NCI-H1105 treated with DMSO at 0.1 percent for 48 hours (cell line): ENCODE measurements at places on chromosomes 6 and 20.
A peak's percentile ranks its signal among the peaks of the same experiment; 100 is the strongest.

- no peak for DNase-seq
Measured at GRCh38 chr20:13996265-13996664, 949 bp downstream of the MACROD2 start.

- DNase-seq, result peak; percentile 96
Measured at GRCh38 chr20:18666803-18667415, 79.1 kb downstream of the DTD1 start.

DNA sequence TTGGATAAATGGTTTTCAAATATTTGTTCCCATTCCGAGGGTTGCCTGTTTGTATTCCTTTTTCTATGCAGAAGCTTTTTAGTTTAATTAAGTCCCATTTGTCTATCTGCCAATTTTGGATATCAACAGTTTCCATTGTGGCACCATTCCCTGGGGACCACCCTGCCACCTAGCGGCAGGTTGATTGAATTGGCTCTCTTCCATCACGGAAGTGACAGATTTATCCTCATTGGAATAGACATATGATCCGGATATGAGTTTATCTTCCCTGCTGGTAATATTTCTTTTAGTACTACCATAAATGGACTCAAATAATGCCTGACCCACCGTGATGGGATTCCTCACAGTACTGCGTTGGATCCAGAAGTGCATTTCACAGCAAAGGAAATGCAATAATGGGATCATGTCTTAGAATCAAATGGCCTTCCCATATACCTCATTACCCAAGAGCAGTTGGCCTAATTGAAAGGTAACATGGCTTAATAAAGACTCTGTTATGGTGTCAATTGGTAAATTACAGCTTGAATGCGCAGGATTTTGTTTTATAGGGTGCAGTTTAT lies 327.0 kb downstream of the BMP2 start:
- DNase-seq, result peak; percentile 89

GRCh38 chr6:47073125-47074110 lies 31.3 kb upstream of the ADGRF1 start:
- DNase-seq, result no peak

DNA sequence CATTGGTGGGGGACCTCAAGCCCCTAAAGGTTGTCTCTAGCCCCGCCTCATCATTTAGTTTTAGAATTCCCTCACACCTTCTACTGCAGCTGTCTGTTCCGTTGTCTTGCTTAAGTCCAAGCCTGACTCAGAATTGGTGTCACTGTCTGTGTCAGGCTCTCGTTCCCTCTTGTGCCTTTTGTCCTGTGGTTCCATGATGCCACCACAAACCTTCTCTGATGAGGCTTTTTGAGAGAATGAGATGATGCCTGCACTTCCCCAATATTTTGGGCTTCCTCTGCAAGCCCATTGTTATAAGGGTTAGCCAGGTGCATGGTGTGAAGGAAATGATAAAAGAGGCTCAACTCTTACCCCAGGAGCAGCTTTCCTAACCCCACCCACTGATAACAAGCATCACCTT lies 8.1 kb upstream of the AKIRIN2 start:
- DNase-seq, result no peak

GRCh38 chr6:129073691-129074395 lies 190.9 kb downstream of the LAMA2 start:
- DNase-seq, result no peak

GRCh38 chr20:3794701-3795420 lies 1.2 kb upstream of the CDC25B start:
- no peak for DNase-seq

- DNase-seq, result peak; percentile 93
Measured at GRCh38 chr6:113854531-113855499, 2.3 kb upstream of the MARCKS start.

- no peak for DNase-seq
Measured at GRCh38 chr20:57426831-57427230, 35.6 kb downstream of the RBM38 start.

DNA sequence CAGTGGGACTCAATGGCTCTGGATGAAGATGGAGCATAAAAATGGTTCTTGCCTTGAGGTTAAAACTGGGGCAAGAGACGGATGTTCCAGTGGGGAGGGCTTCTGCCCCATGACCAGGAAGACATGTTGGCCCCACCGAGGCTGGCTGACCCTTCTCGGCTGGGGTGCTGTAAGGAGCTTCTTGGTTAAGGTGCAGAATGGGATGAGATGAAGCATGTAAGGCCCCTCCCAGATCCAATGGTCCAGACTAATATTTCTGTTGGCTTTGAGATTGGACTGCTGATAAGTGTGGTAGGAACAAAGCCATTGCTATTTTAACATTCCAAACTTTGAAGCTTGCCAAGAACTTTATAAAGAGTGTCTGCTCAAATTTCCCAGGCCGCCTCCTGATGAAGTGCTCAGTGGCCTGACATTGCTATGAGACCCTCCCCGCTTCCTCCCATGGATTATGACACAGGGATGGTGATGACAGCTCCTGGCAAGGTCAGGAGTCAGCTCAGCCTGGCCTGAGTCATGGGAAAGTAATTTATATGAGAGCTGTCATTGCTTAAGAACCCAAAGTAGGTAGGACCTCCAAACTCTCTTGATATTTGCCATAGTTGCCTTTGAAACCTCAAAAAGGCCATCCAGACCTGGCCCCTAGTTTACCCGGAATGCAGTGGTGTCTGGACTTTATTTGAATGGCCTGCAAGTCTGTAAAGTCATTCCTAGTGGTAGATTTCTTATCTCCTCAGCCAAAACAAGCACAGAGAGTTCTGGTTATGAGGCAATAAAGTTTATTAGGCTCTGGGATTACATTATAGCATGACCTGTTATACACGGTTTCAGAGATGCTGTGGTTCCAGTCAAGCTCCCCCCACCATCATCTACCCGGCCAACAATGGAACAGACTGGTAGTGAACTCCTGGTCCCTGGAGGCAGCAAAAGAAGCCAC lies 55.2 kb downstream of the TGM2 start:
- no peak for DNase-seq

DNA sequence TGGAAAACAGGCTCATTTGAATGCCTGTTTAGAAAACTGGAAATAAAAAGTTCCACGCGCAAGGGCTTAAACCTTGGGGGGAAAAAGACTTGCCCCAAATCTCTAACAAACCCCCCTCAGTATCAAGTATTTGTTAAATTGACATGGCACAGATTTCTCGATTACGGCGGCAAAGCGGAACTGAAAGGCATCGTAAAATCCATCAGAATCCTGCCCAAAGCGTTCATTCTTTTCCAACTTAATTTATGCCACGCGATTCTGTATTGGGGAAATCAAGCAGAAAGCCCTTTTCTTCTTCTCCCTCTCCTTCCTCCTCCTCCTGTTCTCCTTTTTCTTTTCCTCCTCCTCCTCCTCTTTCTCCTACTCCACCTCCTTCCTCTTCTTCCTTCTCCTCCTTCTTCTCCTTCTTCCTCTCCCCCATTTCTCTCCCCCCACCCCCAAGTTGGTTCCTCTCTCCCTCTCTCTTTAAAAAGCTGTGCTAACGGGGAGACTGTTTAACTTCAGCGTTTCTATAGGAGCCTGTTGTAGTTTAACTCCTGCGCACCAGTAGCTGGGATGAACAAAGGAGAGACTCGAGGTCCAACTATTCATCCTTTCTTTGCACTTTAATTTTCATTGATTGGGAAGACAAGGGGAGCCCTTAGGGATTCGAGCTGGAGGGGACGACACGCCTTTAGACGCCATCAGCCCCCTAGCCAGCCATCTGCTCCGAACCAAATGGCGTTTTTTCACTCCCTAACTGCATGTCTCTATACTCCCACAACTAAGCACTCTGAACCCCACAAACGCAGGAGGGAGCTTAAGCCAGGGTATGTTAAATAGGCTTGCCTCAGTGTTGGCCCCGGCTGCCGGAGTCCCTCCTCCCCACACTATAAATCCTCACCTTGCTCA lies 2.7 kb upstream of the DLL1 start:
- no peak for DNase-seq

DNA sequence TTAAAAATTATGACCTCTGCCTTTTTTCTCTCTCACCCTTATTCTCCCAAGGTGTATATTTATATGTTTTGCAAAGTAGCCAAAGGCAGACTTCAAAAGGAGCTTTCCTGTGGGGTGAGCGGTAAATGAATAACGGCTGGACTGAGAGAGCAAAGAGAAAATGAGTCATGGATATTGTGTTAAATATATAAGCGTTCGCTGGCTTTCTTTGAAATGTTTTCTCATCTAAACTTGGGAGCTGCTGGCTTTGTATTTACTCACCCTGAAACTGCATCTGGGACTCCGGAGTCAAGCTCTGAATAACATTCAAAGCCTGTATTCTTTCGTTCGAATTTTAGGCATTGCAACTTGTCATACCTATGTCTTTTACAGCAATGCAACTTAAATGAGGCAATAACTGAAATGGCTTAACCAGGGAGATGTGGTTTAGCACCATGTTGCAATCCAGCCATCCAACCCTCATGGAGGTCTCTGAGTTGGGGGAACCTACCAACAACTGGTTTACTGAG lies 32.0 kb downstream of the ATXN1 start:
- DNase-seq, result no peak

- DNase-seq, result no peak
Measured at GRCh38 chr6:32194388-32194787, 1.9 kb upstream of the GPSM3 start.

DNA sequence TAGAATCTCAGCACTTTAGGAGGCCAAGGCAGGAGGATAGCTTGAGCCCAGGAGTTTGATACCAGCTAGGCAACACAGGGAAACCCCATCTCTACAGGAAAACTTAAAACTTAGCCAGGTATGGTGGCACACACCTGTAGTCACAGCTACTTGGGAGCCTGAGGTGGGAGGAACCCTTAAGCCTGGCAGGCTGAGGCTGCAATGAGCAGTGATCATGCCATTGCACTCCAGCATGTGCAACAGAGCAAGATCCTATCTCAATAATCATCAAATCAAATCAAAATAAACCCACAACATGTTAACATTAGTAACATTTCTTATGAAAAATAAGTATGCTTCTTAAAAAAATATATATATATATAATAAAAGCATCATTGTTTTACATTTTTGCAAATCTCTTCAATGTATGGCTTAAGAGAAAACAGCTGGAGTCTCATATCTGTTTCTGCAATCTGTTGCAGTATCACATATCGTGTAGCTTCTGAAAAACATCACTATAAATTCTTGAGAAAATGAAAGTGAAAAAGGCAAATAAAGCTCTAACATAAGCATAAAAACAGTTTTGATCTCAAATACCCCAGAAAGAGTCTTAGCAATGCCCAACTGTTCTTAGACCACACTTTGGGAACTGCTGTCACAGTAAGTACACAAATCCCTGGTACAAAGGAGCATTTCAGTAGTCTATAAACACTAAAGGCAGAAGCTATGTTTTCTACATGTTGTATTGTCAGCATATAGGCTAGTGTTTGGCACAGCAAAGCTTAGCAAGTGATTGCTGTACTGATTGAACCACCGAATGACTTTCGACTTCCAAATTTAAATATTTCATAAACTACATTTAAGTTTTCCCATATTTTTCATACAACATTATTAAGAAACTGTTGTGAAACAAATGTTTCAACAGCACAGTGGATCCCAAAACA lies 8.0 kb downstream of the MMUT start:
- no peak for DNase-seq

DNA sequence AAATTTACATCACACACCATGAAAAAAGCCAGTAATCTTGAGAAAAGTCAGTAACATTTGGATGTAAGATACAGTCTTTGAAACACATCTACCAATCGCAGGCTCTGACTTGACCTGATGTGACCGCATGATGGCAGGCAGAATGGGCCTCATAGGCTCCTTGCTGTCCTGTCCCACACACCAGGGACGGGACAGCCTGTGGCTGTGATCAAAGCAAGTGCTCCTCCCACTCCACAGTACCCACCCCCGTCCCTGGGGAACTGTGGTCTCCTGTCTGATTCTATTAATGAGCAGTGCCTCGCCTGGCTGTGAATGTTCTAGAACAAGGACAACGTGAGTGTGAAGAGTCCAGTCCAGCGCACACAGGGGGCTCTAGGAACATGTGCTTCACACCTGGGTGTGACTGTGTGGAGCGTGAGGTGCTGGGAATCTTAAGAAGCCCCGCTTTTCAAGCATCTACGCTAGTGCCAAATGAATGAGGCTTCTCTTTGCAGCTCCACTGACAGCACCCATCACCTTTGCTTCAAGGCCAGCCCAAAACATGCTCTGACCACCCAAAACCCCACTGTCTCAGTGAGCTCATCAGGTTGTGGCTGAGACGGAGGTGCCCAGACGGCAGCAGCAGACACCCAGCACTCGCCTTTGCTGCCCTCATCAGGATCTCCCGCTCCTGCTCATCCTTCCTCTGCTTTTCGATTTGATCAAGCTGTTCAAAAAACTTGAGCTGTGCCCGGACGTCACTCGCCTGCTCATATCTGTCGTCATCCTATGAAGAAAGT lies 67.1 kb downstream of the TAF4 start:
- no peak for DNase-seq

- DNase-seq, result no peak
Measured at GRCh38 chr20:53586640-53587039, 7.0 kb downstream of the ZNF217 start.

DNA sequence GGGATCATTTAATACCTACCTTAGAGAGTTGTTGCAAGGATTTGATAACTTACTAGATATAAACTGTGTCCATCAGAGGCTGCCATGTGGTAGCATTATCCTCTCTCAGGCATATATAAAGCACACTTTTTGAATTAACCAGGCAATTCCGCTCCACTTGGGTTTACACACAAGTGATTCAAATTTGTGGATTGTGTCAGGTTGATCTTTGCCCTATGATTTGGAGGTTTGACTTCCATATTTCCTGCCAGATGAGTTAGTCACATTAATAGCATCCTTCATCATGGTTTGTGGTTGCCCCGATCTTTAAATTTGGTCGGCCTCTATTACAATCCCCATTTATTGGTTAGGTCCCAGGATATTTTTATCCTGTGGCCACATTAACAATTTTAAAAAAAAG lies 44.8 kb upstream of the CTAGE9 start:
- no peak for DNase-seq

GRCh38 chr6:53734473-53735299 lies 60.1 kb upstream of the LRRC1 start:
- DNase-seq, result no peak

DNA sequence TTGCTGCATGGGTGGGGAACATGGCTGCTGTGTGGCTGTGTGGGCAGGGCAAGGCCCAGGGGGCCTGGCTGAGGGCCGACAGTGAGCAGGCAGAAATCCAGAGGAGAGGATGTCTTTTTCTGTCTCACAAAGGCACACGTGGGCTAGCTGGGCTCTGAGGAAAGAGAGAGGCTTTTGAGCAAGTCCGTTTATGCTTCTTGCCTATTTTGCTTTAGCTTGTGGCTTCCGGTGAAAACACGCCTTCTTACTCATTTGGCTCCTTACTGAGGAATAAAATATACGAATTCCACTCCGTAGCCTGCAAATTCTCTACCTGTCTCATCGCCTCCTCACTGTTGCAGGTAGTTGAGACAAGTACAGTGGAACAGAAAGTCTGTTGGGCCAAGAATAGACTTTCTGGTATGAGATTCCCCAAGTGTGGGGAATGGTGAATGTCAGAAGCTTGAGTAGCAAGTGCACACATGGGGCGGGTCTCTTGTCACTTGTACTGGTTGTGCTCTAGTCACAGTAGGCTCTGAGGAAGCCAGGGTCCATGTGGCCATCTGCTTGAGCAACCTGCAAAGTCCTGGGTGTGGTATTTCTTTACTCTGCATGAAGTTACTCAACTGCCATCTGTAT lies 28.4 kb downstream of the WRNIP1 start:
- no peak for DNase-seq
